Putamen (tissue), 1 donor: ENCODE measurements at places on chromosomes 3 and 15.
A peak's percentile ranks its signal among the peaks of the same experiment; 100 is the strongest.

DNA sequence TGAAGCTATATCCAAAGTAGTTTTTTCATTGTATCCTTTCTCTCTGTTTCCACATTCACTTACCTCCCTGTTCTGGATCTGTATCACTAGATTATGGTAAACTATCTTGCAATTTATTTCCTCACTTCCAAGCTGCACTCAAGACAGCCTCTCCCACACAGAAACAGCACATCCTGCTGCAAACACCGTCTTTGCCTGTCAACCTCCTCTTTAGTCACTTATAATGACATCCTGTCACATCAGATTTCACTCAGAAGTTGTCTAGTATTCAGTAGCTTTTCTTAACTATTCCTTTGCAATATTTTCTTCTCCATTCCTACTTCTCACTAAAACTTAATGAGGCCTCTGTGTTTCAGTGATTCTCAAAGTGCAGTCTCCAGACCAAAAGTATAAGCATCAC lies 490.8 kb downstream of the IGSF11 start:
- DNase-seq = peak; percentile 63

GRCh38 chr15:37550360-37551024 lies 383.9 kb upstream of the TMCO5A start:
- DNase-seq = no peak

DNA sequence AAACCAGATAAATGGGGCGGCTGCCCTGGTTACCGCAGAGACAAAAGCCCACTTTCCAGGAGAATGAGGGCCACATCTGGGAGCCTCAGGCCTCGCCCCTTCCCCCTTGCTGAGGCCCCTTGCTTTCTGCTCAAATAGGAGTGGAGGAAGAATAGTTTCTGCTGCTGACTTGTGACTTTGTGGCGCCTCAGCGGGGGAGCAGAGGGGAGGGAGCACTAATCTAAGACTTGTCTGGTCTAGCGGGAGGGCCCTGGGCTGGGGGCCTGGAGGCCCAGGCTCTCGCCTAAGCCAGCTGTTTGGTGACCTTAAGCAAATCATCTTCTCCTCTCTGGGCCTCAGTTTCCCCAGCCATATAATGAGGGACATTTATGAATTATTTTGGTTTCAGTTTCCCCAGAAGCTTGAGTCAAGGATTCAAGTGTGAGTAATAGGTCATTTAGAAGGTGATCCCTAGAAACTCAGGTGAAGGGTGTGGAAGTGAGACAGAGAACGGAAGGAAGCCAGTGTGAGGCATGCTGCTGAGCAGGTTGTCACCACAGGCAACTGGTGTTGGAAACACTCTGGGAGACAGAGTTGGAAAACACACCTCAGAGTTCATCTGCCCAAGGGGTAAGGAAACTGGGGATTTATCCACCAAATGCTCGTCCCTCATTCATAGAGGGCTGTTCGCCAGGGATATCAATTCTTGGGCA lies 25.9 kb upstream of the SMAD3 start:
- DNase-seq = no peak

GRCh38 chr3:123791898-123792297 lies 92.2 kb downstream of the MYLK start:
- DNase-seq = no peak

DNA sequence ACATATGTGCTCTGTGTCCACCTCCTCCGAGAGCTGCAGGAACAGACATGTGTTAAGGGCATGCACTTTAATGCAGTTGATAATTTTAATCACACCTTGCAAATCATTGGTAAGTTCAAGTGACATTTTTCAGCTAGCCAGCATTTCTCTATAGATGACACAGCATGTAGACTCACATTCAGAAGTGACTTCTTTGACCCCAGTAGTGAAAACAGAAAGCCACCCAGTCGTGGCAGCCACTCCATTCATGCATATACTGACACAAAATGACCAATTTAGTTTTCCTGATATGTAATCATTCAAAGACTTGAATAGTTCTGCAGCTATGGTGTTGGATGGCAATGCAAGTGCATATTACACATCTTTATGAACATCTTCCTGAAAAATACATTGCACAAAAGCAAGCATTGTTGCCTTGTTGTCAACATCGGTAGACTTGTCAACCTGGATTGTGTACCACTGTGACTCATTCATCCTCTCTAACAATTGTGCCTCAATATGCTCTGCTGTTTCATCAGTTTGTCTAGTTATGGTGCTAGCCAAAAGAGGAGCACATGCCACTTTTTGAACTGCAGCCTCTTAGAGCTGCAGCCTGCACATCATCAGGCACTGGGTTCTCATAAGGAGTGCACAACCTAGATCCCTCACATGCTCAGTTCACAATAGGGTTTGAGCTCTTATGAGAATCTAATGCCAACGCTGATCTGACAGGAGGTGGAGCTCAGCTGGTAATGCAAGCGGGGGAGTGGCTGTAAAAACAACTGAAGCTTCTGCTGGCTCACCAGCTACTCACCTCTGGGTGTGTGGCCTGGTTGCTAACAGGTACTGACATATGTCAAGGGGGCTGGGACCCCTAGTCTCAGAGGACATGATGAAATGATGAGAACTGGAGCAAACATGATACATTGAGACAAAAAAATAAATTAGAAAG lies 622.0 kb downstream of the PYDC2 start:
- no peak for DNase-seq

DNA sequence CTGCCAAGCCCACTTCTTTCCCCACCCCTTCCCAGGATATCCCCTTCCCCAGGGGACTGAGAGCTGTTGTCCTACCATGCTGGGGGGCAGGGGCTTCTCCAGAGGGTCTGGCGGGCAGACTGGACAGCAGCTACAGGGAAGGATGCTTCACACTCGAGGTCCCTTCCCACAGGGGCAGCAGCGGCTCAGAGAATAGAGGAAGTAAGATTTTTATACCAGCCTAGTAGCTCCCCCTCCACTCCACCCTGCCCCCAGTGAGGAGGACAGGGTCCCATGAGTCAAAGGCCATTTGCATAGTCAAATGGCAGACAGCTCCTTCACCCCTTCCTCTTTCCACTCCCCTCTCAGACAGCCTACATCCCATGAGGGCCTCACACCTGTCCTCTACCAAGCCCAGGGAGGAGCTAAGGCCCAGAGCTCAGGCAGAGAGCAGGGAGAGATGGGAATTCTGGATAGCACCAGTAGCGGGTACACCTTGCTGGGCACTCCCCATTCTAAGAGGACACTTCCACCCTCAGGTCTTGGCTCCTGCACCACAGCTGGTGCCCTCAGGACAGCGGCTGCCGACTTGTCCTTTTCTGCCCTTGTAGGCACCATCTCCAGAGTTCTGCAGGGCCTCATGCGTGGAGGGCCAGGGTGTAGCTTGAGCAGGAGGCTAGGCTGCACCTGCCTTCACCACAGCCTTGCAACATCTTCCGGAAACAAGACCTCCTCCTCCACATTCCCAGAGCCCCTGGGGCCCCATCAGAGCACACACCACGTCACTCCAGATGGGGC lies at the start of gene TLR9:
TLR9 (minus strand) TSS at position 194 of the 777 bp plus-strand sequence; CDS start at position 78, 116 bp downstream.
- no peak for DNase-seq

DNA sequence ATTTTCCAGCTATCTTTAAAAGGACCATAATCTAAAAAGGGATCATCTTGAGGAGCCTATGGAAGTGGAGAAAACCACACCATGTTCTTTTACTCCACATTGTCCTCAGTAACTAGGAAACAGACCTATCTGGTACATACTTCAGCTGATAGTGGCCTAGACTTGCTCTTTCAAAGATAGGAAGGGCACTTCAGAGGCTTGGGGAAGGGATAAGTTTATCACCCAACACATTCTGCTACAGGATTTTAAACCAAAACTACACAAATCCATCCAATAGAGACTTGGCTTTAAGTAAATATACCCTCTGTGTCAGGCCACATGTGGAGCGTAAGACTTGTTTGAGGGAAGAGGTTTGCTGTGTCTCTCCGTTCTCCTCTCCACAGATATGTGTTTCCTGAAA lies 35.4 kb downstream of the CP start:
- DNase-seq = no peak

- DNase-seq = no peak
Observed at GRCh38 chr3:83971666-83972065, 987.1 kb upstream of the CADM2 start.

DNA sequence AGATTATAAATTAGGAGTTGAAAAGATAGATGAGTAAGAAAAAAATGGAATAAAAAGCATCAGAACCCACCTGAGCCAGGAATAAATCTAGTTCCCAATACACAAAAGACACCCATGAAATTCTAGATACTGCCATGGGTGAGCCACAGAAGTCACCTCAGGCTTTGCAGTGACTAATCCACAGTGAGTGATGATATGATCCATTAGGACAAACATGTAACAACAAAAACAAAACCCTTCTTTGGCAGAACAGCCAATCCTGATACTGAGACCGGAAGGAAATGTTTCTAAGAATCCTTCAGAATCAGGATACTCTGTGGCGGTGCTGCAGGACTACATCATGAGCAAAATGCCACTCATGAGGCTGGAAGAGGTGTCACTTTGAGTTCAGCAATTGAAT lies 15.0 kb upstream of the MINDY4B start:
- DNase-seq = no peak

DNA sequence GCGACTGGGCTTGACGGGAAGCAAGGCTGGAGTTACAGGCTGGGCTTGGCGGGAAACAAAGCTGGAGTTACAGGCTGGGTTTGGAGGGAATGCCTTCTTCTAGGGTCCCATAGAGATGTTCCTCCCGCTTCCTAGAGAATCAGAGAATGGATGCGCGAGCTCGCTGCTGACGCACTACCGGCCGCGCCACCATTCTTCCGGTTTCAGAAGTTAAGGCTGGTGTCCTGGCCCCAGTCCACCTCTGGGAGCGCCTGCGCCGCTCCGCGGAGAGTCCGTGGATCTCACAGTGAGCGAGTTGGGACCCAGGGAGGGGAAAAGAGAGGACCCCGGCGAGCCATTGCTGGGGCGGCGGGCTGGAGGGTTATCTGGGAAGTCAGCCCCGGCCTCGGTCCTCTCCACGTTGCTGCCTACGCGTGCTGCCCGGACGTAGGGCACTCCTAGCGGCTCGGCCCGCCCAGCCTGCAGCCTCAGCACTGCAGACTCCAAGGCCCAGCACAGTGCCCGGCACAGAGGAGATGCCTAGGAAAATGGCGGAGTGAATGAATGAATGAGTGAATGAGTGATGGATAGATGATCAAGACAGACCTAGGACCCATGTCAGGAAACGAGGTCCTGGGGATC lies at the start of gene ZNF502:
ZNF502 (plus strand) TSS at position 206 of the 621 bp plus-strand sequence. CDS start 7,602 bp downstream, outside the sequence.
- peak; percentile 88 for DNase-seq

DNA sequence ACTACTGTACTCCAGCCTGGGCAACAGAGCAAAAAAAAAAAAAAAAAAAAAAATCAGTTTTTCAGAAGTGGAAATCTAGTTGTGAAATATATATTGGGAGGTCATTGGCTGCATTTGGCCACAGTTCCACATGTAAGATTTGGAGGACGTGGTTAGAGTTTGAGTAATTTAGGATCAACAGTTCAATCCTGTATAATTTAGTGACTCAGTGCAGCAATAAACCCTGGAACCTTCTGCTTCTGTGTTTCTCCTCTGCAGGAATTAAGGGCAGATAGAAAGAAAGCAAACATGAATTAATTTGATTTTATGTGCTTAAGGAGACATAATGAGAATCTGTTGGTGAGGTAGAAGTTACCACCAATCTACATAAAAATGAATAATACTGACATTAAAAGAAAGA lies 347.0 kb downstream of the PTPRG start:
- DNase-seq = no peak

DNA sequence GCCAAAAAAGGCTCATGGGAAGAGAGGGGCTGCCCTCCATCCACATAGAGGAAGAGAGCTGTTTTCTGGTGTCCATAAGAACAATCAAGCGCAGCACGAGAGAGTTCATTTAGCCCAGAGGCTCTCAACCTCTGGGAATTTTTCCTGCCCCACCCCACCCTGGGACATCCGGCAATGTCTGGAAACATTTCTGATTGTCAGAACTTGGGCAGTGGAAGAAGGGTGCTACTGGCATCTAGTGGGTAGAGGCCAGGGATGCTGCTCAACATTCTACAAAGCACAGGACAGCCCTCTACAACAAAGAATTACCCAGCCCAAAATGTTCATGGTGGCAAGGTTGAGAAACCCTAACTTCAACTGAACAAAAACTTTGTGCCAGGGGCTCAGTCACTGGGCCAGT lies 92.9 kb downstream of the RAB11A start:
- no peak for DNase-seq

DNA sequence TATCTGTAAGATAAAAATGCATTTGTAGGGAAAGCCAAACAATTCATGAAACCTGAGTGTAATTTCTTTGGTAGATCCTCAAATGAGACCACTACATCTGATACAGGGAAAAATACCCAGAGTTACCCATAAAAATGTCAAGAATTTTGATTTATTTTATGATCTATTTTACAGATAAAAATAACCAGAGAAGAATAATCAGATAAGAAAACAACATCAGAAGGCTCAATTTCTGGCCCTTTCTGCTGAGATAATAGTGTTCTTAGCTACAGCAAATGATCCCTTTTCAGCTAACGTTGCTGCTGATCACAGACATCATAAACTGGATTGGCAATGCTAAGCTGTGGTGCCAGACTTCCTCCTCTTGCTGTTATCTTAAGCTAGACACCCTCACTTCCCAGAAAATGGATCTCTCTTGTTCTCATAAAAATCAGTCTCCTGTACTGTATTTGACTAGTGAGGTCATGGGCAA lies 21.3 kb upstream of the TMEM108 start:
- DNase-seq = no peak

DNA sequence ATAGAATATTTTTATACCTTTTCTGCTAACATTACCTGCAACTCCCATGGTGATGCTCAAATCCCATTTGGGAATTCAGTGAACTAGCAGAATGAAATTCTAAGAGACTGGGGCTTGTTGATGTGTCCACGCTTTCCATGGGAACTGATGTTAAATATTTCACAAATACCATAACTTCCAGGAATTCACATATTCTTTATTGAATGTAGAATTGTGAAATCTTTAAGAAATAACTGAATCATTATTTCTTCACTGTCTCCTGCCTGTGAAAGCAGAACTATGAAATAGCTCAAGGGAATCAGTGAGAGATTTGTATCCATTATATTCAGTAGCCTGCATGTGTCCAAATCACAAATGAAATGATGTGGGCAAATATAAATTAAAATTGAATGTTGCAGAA lies 130.8 kb downstream of the SERPINI1 start:
- DNase-seq = no peak

GRCh38 chr15:81000144-81000623 lies 539 bp upstream of the TLNRD1 start:
- no peak for DNase-seq

GRCh38 chr15:57528940-57529565 lies 62.7 kb upstream of the MYZAP start:
- DNase-seq = no peak

DNA sequence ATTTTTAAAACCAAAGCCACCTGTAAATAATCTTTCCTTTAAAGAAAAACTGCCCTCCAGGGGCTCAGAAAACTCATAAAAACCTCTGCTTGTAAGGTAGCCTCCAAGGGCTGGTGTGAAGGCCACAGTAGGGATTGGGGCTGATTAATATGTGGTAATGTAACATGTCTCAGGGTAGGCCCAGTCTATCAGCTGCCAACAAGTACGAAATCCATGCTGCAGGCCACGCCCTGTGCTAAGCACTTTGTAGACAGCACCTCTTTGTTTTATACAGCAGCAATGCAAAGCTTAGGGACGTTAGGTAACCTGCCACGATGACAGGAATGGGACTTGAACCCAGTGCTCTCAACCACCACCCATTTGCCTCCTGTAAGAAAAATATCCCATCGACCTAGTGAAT lies 65.6 kb upstream of the PRICKLE2 start:
- DNase-seq = no peak

- DNase-seq = peak; percentile 58
Observed at GRCh38 chr15:38130740-38131498, 121.7 kb upstream of the SPRED1 start.

- DNase-seq = no peak
Observed at GRCh38 chr3:147405231-147406027, 914 bp downstream of the ZIC4 start.

- DNase-seq = no peak
Observed at GRCh38 chr15:71242292-71242691, 127.0 kb downstream of the THSD4 start.

GRCh38 chr15:87312221-87312620 lies 944.3 kb downstream of the NTRK3 start:
- DNase-seq = no peak
